ENCODE measurements at places on chromosomes 2 and 18. TPM values are rescaled to one million over a fixed set of nuclear protein-coding genes. Genes with fewer than 3 reads are reported as not detected.

DNA sequence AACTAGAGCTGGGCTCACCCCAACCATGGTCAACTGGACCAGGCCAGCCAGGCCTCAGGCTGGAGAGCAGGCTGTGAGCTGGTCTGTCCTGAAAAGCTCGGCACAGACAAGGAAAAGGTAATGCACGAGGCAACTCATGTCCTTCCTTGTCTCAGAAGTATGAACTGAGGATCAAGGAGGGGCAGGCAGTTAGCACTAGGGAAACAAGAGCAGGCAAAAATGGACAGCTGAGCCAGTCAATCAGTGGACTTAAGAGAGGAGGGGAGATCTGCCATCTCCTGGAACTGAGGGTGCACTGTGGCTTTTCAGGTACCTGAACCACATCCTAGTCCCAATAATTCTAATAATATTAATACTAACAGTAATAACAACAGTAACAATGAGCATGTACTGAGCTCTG is 20.6 kb upstream of the WIPF1 start:
- no peaks in the 10 kb centered on the region for H3K27me3 ChIP-seq
- no peak for DNase-seq
- H3K4me3 ChIP-seq = no peak overlapping the region
- H3K27ac ChIP-seq = no peak overlapping the region

- no peaks in the 10 kb centered on the region for H3K36me3 ChIP-seq
- H3K4me3 ChIP-seq = no peak overlapping the region
- no peaks in the 10 kb centered on the region for H3K27me3 ChIP-seq
- no peaks in the 10 kb centered on the region for H3K4me1 ChIP-seq
- no peak overlapping the region for H3K27ac ChIP-seq
Observed at GRCh38 chr2:160906878-160907277, 253.3 kb upstream of the TANK start.

GRCh38 chr2:16852651-16853050 is 187.0 kb upstream of the CYRIA start:
- DNase-seq = no peak
- no peaks in the 10 kb centered on the region for H3K36me3 ChIP-seq
- no peak overlapping the region for H3K27ac ChIP-seq
- H3K4me3 ChIP-seq = no peak overlapping the region
- H3K4me1 ChIP-seq = no peaks in the 10 kb centered on the region

DNA sequence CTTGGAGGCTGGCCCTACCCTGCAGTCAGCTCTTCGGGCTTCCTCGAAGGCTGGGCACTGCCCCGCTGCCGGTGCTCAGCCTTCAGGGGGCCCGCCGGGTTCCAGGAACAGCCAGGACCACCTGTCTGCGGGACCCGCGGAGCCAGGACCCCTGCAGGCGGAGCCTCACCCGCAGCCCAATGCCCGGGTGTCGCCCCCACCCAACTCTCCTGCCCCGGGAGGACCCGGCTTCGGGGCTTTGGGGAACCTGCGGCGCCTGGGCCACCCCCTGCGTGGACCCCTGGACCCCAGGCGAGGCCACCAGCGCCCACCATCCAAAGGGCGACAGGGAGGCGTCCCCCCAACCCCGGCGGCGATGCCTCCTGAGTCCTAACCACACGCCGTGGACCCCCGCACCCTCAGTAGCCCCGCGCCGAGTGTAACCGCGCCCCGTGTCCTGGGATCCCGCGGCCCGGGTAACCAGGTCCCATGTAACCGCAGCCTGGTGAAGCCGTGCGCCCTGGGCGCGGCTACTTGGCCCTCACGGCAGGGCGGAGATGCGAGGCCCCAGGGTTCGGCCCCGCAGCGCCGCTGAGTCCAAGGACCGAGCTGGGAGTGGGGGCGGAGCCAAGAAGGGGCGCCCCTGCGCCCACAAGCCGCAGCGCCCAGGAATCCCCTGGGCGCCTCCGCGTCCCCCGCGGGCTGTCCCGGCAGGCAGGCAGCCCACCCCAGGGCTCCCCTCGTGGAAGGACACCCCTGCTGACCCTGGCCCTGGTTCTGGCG is 11.0 kb upstream of the UBE2F start:
- DNase-seq = no peak
- peaks cover 1% of the 10 kb centered on the region for H3K4me1 ChIP-seq
- H3K27ac ChIP-seq = no peak overlapping the region
- H3K27me3 ChIP-seq = no peaks in the 10 kb centered on the region
- H3K36me3 ChIP-seq = no peaks in the 10 kb centered on the region

GRCh38 chr18:73848656-73849055 is 299.0 kb downstream of the FBXO15 start:
- H3K27me3 ChIP-seq = no peaks in the 10 kb centered on the region
- H3K27ac ChIP-seq = no peak overlapping the region
- no peaks in the 10 kb centered on the region for H3K36me3 ChIP-seq
- DNase-seq = no peak

GRCh38 chr2:81549646-81550045 is 1245.1 kb upstream of the LRRTM1 start:
- no peaks in the 10 kb centered on the region for H3K36me3 ChIP-seq
- no peaks in the 10 kb centered on the region for H3K27me3 ChIP-seq
- no peak overlapping the region for H3K4me3 ChIP-seq
- H3K4me1 ChIP-seq = no peaks in the 10 kb centered on the region
- no peak overlapping the region for H3K27ac ChIP-seq

DNA sequence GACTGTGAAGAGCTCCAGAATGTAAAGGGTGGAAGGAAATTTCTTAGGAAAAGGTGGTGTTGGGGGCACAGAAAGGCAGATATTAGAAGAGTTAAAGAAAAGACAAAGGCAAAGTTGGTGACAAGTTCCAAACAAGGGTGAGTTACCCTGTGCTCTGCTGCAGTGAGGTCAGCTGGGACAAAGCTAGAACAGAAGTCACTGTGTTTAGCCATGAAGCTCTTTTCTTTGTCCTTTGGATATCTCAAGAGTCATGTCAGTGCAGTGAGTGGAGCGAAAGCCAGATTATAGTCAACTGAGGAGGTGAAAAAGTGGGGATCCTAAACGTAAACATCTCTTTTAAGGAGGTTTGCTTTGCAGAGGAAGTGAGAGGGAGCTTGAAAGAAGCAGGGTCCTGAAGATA is 187.8 kb upstream of the ALPP start:
- no peak for DNase-seq
- no peak overlapping the region for H3K27ac ChIP-seq
- no peaks in the 10 kb centered on the region for H3K4me1 ChIP-seq
- H3K4me3 ChIP-seq = no peak overlapping the region

- no peaks in the 10 kb centered on the region for H3K27me3 ChIP-seq
- H3K27ac ChIP-seq = no peak overlapping the region
- DNase-seq = no peak
- no peaks in the 10 kb centered on the region for H3K4me1 ChIP-seq
- H3K4me3 ChIP-seq = no peak overlapping the region
- no peaks in the 10 kb centered on the region for H3K36me3 ChIP-seq
Observed at GRCh38 chr2:15042801-15043217, 410.3 kb downstream of the LRATD1 start.

- H3K27me3 ChIP-seq = no peaks in the 10 kb centered on the region
- DNase-seq = no peak
- H3K27ac ChIP-seq = no peak overlapping the region
- H3K4me3 ChIP-seq = no peak overlapping the region
- no peaks in the 10 kb centered on the region for H3K4me1 ChIP-seq
Observed at GRCh38 chr2:171521361-171522051, 768 bp upstream of the CYBRD1 start.

SCN2A gene
- total RNA-seq = 0.08 TPM

ZBTB7C gene
- 1.6 TPM for total RNA-seq

AGAP1 gene
- total RNA-seq = 18.6 TPM

GBX2 gene
- total RNA-seq = not detected

All from pancreas (tissue), 10 donors.